ENCODE measurements at places on chromosomes 2 and 18.

DNA sequence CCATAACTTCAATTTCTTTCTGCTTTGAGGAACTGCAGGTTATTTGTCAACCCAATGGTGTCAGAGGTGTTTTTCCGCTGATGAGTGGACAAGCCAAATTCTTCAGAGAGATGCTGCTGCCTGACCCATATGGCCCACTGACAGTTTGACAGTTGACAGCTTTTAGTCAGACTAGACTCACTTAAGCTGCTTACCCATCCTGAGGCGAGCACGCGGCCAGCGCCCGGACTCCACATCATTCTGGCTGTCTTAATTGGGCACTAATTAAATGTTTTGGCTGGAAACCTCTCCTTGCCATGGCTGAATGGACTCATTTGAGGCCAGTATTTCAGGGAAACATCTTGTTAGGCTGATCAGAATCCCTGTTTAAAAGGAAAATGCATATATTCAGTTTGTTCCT lies 316.1 kb upstream of the FANCL start:
- no peak for DNase-seq

GRCh38 chr2:146666340-146666739 lies 1178.5 kb upstream of the ACVR2A start:
- DNase-seq, result no peak

GRCh38 chr2:10002681-10003080 lies 40.7 kb upstream of the KLF11 start:
- no peak for DNase-seq

- DNase-seq, result no peak
These were observed 190.3 kb upstream of the SLC8A1 start for GRCh38 chr2:40642237-40642636.

DNA sequence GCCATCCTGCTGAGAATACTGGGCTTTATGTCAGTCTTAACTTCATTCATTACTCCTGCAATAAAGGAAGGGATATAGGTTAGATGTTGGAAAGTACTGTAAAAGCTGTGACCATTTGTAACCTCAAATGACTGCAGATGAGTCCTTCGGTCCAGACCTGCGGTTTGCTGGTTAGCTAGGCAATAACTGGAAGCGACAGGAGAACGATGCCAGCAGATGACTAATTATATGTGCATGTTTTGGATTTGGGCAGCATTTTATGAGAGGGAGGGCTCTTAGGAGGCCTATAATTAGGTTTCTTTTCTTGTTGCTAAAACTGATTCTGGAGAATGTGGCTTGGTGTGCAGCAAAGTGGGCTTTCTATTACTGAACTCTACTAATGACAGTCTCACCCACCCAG lies 205.6 kb downstream of the TMEM182 start:
- no peak for DNase-seq

DNA sequence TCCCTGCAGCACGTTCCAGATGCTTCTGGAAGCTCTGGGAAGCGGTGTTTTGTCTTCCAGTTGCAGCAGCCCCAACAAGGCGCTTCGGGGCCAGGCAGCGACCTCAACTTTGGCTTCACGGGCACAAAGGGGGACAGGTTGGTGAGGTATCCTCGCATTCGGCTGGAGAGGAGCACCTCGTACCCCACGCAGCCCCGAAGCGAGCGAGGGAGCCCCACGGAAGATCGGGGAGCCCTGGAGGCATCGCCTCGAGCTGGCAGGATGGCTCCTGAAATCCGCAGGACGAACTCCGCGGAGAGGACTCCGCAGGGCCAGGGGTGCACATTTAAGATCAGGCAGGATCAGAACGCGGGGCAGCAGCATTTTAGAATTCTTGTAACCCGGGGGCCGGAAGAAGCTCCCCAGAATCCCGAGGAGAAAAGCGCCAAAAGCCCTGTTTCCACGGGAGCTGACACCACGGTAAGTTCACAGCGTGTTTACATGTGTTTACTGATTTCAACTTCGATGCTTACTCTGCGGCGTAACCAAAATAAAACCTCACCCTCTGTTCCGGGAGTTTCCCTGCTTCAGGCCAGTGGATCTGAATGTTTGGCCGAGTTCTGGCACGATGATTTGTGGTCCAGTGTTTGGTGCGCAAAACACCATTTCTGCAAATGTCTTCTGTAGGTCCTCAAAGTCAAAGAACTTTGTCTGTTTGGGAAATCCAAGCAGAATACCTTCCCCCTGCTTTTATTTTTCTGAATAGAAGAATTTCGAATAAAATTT lies 212.5 kb downstream of the NEDD4L start:
- DNase-seq, result no peak

DNA sequence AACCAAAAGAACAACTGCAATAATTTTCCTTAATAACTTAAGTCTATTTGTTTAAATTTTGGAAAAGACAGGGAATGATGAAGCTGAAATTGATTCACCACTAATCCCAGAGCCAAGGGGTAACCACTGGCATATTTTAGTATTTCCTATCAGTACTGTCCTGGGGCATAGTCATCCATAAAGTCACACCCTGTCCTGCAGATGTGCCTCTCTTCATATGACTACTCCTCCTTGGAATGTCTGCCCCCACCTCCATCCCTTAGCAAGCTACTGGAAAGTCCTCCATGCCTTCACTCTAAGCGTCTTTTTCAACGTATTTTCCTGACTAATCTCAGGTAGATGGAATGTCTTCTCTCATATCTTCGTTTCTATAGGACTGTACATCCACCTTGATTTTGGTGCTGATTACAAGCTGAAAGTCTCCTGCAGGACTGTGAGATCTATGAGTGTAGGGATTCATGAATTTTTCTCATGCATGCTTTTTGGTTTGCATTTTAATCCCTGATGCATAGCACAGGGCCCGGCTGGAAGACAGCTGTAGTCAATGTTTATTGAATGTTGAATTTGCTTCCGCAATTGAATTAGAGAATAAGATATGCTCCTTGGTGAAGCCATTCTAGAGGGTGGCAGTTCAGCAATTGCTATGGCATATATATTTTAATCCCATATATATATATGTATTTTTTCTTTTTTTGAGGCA lies 85.6 kb downstream of the MOGAT1 start:
- no peak for DNase-seq

GRCh38 chr2:33678436-33678835 lies 79.3 kb upstream of the FAM98A start:
- DNase-seq, result no peak

DNA sequence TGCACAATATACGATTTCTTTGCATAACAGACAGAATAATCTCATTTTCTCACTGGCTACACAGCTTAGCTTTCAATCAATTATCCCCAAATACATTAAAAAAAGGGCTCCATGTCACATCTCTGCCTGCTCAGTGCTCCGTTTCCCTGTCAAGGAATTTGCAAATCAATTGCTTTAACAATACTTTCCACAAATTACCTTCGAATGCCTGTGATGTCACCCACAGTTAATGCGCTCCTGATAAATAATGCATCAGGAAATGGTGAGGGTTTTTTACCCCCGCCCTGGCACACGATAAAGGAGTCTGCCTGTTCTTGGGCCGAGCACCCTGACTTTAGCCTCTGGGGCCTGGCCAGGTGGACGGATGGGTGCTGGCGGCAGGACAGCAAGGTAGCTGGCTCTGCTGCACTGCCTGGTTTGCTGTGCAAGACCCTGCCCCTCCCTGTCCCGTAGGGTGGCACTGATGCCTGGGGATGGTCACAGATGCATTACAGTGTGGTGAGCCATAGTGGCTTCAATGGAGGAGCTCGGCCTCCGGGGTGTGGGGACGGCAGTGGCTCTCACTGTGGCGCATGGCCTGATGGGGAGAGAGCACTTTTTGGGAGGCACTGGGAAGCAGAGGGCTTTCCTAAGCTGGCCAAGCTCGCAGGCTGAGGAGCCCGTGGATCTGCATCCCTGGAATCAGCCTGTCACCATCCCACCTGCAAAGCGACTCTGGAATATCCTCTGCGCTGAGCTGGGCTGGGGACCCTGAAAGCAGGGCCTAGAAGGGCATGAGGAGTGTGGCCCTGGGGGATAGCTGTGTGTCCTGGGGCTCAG lies 88.3 kb upstream of the HS6ST1 start:
- DNase-seq, result peak; percentile 10

DNA sequence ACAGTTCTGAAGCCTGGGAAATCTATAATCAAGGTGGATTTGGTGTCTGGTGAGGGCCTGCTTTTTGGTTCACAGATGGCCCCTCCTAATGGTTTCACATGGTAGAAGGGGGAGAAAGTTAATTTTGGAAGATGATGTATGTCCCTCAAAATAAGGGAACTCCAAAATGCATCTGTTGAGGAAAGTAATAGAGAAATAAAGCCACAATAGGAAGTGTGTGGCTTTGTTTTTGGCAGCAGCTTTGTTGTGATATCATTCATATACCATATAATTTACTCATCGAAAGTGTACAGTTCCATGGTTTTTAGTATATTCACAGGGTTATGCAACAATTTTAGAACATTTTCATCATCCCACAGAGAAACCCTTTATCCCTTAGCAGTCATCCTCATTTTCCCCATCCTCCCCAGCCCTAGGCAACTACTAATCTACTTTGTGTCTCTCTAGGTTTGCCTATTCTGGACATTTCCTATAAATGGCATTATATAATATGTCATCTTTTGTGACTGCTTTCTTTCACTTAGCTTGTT lies 274.0 kb upstream of the FAM98A start:
- DNase-seq, result no peak

DNA sequence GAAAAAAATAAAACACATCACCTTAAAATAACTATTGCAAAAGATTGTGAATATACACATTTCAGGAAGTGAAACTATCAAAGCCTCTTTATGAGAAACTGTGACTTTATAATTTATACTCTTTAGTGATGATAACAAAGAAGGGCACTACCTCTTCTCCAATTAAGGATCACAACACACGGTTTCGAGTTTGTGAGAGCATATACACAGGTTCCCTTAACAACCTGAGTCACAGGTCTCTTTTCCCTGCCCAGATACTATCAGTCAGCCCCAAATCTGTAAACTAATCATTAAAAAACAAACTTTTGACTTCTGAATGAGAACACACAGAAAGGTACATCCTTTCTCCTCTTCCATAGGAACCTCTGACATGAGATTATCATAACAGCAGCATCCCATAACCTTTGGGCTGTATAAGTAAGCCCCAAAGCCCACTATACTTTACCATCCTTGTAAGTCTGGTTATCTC lies 44.9 kb downstream of the PTPN2 start:
- no peak for DNase-seq

DNA sequence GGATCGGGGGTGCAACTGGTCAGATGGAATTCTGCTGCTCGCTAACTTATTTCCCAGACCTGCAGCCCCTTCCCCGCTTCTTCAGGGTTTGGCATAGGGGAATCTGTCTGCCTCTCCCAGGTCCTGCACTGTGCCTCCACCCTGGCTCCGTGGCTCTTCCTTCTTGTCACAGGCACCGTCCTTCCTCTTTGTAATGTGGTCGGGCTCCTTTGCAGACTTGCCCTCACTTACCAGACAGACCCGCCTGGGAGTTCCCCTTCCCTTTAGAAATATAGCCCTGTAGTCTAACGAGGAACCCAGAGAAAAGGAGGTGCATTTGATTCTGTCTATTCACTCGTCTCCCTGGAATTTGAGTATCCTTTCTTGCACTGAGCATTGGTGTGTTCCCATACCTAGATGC lies 63.9 kb upstream of the PAX8 start:
- DNase-seq, result no peak

DNA sequence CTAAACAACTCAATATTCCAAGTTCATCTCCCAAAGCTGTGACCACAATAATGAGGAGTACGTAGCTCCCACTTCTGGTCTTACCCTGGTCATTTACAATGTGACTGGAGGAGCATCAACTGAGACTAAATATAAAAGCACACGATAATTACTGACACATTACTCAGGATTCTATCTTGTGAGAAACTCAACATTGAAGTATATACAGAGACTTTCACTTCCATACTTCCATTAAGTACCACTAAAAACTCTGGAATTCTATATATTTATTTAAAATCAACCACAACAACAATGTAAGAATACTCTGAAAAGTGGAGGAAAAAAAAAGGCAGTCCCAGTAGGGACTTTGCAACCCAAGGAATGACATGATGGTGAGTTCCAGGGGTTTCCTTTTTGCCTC lies 61.4 kb downstream of the XDH start:
- DNase-seq, result no peak

- no peak for DNase-seq
These were observed 35.4 kb downstream of the PROC start for GRCh38 chr2:127453392-127454171.

DNA sequence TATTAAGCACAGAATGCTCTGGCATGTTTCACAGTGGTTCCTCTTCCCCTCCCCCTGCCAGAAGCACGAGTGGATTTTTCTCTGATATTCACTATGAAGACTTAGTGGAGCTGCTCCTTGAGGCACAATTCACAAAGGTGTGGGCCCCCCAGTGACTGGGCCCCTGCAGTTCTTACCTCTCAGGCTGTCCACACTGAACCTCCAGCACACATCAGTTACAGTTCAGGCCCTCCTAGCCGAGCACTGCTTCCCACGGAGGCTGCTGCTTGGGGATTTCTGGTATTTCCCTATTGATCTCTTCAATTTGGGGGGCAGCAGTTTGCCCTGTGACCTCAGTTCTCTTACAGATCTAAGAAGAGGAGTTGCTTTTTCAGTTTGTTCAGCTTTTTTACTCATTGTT lies 236.1 kb downstream of the SH3RF3 start:
- no peak for DNase-seq

DNA sequence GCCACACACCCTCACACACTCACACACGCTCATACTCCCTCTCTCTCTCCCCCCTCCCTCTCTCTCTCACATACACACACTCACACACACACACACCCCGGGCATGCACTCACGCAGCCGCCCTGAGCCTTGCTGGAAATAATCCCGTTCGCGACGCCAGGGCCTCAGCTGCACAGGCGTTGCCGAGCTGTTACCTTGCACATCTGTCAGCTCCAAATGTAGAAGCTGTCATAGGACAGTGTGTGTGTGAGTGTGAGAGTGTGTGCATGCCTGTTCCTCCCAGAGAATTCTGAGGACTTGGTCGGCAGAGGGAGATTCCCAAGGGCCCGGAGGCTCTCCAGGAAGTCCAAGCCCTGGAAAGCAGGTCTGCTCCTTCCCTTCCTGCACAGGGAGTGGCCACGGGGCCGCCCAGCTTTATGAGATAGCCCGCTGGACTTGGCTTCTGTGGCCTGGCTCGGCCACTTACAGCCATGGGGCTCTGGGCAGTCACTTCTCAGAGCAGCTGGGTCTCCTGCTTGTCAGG lies 8.6 kb downstream of the SPR start:
- DNase-seq, result peak; percentile 36

GRCh38 chr2:157193461-157193860 lies 64.0 kb upstream of the GALNT5 start:
- no peak for DNase-seq

GRCh38 chr2:61161888-61162287 lies at the start of gene C2orf74:
Gene C2orf74, plus strand, starts transcription at chr2:61162188. Its CDS starts 327 bp downstream, at chr2:61162515.
- no peak for DNase-seq

DNA sequence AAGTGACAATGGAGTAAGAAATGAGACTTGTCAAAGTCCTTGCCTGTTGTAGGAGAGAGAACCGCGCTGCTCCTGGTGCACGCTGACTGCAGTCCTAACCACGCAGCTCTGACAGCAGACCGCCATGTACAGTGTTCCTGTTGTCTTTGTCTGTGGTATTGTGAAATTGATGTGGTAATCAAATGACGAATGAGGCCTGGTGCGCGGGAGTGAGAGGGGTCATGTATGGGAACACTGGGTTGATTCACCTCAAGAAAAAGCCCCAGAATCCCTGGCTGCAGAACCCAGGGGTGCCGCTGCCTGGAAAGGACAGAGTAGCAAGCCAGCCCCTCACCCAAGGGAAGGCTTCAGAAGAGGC lies 64.0 kb downstream of the INPP4A start:
- DNase-seq, result no peak

All from kidney (tissue), 22 donors.